ENCODE measurements at places on chromosomes 16 and 17.

DNA sequence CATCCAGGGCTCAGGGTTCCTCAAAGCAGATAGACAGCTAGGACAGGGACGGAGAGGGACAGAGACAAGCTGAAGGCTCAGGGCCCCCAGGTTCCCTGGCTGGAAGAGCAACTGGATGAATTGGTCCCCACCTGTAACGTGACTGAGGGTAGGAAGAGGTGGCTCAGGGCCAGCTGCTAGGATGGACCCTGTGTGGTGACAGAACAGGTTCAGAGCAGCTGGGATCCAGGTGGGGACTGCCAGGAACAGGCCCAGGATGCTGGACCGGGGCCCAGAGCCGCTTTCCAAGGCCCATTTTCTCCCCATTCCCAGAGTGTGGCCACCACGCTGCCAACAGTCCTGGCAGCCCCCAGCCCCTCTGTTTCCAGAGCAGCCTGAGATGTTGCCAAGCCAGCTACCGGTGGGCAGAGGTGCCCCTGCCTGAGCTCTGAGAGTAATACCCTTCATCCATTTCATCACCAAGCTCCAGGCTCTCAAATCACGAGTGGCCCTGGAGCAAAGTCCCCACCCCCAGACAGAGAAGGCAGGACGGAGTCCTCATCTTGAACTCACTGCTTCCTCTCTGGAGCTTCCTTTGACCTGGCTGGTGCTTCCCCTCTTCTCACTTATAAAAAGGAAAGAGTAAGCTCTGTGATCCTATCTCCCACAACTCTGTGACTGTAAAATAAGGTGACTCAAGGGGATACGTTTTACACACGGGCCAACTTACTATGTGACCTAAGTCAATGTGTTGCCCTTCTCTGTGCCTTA, 79.6 kb downstream of the TMEM132E start:
- no peak for DNase-seq

- no peak for DNase-seq
These were observed 248.9 kb downstream of the SLC39A11 start for GRCh38 chr17:72843591-72843990.

GRCh38 chr17:81511804-81512561, 616 bp downstream of the ACTG1 start:
- DNase-seq, result no peak

GRCh38 chr16:85988723-85989313, 89.9 kb downstream of the IRF8 start:
- DNase-seq, result no peak

DNA sequence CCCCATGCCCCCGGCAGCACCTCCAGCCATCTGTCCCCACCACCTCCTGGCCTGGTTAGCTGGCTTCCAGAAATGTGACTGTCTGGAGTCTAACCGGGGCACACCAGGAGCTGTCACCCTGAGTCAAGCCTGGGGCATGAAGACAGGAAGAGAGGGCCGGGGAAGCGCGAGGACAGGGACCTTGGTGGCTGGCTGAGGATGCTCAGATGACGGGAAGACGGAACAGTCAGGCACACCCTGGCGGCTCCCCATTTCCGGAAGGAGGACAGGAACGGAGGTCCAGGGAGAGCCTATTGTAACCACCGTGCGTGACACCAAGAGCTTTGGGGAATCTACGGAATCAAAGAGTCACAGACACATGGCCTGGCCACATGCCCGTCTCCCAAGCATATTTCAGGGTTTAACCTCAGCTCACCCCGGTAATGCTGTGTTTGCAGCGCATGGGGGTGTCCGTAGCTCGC, 51.7 kb downstream of the SDK2 start:
- DNase-seq, result no peak

All from fibroblast of lung (primary cell).